ENCODE measurements at places on chromosomes 1 and 21.

GRCh38 chr1:64082459-64082858 is 121.0 kb upstream of the UBE2U start:
- DNase-seq = no peak

GRCh38 chr1:157088607-157089006 is 11.0 kb downstream of the ETV3L start:
- DNase-seq = no peak

DNA sequence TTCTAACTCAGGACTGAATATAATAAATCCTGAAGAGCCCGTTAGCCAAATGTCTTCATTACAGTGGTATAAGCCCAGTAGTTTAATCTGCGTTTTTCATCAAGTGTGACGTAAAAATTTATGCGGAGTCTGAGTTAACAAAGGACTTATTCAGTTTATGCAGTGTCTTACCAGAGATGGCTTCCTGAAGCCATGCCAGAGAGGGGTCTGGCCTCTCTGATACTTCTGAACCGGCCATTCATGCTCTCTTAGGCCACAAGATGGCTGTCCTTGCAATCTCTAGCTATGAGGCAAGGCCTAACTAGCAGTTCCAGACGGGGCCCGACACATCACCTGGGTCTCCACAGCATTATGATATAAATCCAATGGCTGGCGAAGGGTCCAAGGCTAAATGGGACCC is 101.4 kb downstream of the TEX35 start:
- DNase-seq = no peak

DNA sequence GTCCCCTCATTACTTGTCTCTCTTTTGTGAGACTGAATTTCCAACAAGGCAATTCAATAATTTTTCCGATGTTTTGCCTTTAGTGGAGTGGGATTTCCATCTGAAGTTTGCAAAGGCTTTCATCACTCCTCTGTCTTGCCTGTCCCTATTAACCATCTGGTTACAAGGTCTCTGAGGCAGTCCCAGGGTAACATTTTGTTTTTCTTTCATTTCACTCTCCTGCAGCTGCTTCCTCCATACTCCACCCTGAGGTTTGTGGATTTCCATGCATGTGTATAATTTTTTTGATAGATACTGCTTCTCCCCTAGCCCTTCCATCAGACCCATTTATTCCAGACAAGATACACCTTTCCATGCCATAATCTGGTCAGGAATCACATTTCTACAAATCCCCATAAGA is 366.8 kb downstream of the PTBP2 start:
- DNase-seq = no peak

DNA sequence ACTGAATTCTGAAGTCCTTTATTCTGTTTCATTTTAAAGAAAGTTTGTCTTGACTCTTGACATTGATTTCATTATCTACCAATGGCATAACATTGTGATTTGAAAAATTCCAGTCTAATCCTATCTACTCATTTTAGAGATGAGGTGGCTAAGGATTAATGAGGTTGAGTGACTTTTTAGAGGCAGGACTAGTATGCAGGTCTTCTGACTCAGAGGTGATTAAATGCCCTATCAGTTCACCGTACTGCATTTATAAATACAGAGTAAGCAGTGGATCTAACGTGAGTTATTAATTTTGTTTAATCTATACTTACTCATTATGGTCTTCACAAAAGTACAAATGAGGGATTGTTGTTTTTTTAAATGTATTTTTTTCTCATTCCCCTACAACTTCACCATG is 277.6 kb downstream of the PTBP2 start:
- no peak for DNase-seq

GRCh38 chr1:21295002-21295401 is 4.7 kb upstream of the ECE1 start:
- DNase-seq = no peak

- no peak for DNase-seq
Observed at GRCh38 chr1:30966690-30967369, 58.3 kb upstream of the SDC3 start.

Data from caudate nucleus (tissue), 63 donors.